ENCODE measurements at places on chromosomes 11 and 22.

DNA sequence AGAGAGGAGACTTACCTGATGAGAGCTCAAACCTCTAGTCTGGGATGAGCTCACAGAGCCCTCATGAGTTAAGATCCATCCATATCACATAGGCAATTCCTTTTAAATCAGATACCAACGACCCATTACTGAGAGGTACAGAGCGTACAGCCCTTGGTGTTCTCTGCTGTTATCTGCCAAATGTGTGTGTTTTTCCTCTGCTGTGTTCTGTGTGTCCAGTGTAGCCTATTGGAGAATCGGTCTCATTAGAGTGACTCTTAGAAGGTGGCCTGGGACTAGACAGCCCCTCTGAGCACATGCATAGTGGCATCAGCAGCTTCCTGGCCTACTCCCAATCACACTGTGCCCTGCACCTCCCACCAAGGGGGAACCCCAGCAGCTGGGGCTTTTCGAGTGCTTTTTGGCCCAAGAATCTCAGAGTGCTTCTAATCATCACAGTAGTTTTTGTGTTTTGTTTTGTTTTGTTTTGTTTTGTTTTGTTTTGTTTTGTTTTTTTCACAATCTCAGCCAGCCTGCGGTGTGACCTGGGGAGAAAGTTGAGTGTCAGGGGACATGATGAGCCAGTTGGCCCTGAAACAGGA, 25.4 kb downstream of the TP53AIP1 start:
- no peaks in the 10 kb centered on the region for H3K4me1 ChIP-seq
- H3K36me3 ChIP-seq, result no peaks in the 10 kb centered on the region
- H3K27me3 ChIP-seq, result no peaks in the 10 kb centered on the region

DNA sequence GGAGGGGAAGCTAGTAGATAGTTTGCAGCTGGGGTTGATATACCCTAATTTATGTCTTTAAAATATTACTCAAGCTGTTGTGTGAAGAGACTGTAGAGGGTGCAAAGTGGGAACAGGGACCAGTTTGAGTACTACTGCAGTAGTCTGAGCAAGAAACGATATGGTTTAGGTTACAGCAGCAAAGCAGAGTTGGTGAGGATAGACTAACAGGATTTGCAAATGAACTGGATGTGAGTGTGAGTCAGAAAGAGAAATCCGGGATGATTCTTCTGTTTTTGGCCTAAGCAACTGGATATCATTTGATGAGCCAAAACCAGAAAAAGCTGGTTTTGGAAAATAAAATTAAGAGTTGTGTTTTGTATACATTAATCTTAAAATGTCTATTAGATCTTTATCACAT, 749.5 kb upstream of the CCDC90B start:
- peaks cover 45% of the 10 kb centered on the region for H3K27me3 ChIP-seq
- no peak overlapping the region for H3K4me3 ChIP-seq
- no peaks in the 10 kb centered on the region for H3K4me1 ChIP-seq
- no peak overlapping the region for H3K27ac ChIP-seq
- no peak for DNase-seq

GRCh38 chr22:39994041-39994565, 651 bp upstream of the FAM83F start:
- peaks cover 11% of the 10 kb centered on the region for H3K4me1 ChIP-seq
- peaks cover 42% of the 10 kb centered on the region for H3K27me3 ChIP-seq
- H3K36me3 ChIP-seq, result no peaks in the 10 kb centered on the region
- H3K4me3 ChIP-seq, result no peak overlapping the region

- no peak overlapping the region for H3K4me3 ChIP-seq
- H3K27me3 ChIP-seq, result peaks cover 84% of the 10 kb centered on the region
- DNase-seq, result no peak
Measured at GRCh38 chr11:44300844-44301563, 8.9 kb downstream of the ALX4 start.

- no peaks in the 10 kb centered on the region for H3K4me1 ChIP-seq
- H3K27me3 ChIP-seq, result no peaks in the 10 kb centered on the region
- no peaks in the 10 kb centered on the region for H3K36me3 ChIP-seq
- no peak for DNase-seq
Measured at GRCh38 chr11:94241896-94242295, 62.5 kb upstream of the IZUMO1R start.

- DNase-seq, result no peak
- H3K4me1 ChIP-seq, result no peaks in the 10 kb centered on the region
- no peak overlapping the region for H3K4me3 ChIP-seq
- H3K27me3 ChIP-seq, result no peaks in the 10 kb centered on the region
- peaks cover 31% of the 10 kb centered on the region for H3K36me3 ChIP-seq
Measured at GRCh38 chr11:121311373-121311772, 18.8 kb downstream of the SC5D start.

DNA sequence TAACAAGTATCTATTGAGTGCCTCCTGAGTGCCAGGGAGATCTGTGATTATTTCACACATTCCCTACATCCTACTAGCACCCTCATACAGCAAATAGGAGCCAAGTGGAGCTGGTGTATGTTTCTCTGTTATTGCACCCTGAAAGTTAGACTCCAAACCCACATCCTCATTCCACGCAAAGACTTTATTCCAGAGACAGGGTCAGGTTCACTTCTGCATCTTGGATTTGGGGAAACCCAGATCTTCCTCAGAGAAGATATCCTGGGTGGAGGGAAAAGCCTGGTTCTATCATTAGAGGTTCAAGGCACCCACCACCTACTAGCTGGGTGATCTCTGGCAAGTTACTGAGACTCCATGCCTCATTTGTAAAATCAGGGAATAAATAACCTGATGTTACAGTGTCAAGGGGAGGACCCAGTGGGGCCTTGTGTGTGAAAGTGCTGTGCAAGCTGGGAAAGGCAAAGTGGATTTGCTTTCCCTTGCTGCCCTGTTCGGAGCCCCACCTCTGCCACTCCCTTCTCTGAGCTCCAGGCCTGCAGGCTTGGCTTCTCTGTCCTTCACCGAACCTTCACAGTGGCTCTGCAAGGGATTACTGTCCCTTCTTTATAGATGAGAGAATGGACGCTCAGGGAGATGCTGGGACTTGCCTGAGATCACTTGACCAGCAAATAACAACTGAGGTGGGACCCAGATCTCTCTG, 991 bp upstream of the SLCO2B1 start:
- H3K27ac ChIP-seq, result no peak overlapping the region
- H3K27me3 ChIP-seq, result no peaks in the 10 kb centered on the region
- no peak for DNase-seq
- no peaks in the 10 kb centered on the region for H3K36me3 ChIP-seq

DNA sequence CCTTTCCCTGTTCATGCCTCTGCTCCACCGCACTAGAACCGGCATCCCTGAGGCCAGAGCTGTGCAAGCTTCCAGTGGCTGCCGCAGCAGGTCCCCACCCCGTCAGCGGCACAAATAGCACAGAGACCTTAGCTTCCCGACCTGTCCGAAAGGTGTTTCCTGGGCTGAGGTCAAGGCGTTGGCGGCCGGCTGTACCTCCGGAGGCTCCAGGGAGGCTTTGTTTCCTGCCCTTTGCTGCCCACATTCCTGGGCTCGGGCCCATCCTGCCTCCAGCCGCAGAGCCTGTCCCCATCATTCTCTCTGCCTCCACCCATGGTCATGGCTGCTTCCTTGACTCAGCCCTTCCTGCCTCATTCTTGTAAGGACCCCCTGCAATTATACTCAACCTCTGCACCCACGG, 31.2 kb downstream of the ARHGAP8 start:
- H3K27me3 ChIP-seq, result no peaks in the 10 kb centered on the region
- no peak for DNase-seq
- peaks cover 3% of the 10 kb centered on the region for H3K36me3 ChIP-seq

Data from endodermal cell (in vitro differentiated cells).